ENCODE measurements at places on chromosomes 2 and 18.

DNA sequence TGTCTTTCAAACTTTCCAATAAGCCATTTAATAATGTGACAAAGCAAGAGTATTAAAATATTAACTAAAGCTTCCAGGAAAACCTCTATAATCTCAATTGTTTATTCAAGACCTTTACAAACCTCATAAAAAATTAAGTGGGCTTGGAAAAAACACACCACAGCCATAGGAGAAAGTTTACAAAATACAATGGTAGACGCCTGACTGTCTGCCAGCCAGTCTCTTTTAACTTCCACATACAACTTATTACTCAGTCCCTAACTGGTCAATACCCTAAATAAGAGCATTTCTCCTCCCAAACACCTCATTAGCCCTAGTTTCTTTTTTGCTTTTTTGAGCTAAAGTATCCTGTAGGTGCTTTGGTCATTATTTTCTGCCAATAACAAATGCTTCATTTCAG, 247.4 kb upstream of the CYP26B1 start:
- DNase-seq, result no peak

DNA sequence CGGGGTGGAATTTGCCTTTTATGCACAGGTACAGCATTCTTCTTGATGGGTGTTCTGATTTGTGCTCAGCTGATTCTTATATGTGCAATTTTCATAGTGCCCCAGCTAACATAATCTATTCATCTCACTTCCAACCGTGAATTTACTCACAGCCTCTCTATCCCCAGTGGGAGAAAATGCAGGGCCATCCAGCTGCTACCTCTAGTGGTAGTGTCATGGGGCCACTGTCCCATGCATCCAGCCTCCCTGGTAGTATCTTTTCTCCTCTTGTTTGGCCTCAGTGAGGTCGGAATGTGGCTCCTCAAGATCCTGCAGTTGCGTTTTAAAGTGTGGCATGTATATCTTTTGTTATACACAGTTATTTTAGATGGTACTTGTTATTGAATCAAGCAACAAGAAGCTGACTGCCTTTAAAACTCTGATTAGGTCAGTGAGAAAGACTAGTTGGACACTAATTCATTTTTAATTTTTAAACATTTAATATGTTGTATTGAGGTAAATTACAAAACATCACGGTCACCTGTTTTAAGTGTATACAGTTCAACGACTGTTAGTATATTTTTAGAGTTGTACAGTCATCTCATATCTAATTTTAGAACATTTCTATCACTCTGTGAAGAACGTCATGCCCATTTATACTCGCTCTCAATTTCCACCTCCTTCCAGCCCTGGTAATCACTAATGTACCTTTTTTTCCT, 67.9 kb upstream of the TXNDC2 start:
- DNase-seq, result no peak

GRCh38 chr2:235600926-235601325, 107.1 kb downstream of the AGAP1 start:
- no peak for DNase-seq

DNA sequence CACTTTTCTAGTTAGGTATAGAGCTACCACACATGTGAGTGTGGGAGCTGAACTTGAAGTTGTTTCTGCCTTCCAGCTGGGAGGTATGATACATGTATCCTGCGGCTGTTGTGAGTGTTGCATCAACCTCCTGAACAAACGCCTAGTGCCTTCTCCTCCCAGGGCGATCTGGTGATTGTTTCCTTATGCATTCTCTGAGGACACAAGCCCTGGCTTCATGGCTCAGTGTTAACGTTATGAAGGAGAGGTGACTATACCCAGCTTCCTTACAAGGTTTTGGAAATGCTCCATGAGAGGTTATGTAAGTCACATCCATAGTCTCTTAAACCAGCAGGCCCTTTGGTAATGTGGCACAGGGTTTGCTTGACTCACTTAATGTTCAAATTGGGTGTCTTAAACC, 64.9 kb downstream of the SPRED2 start:
- DNase-seq, result no peak

DNA sequence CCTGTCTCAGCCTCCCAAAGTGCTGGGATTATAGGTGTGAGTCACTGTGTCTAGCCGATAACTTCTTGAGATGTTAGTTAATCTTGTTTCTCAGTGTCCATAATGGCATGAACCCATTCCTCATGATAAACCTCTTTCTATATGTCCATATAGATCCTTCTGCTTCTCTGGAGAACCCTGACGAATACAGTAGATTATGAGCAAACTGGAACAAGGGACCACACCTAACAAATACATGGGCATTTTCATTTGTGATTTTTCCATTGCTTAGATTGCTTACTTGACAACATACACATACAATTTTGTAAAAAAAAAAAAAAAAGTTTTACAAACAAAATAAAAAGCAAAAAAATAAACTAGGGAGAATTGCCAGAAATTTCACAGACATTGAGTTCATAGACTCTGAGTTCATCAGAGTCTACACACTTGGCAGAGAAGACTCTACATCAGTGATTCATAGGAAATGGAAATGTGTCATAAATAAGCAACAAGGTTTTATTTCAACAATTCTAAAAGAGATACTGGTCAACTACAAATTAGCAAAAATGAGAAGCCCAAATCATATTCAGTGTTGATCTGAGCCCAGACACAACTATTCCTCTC, 96.7 kb downstream of the GALR1 start:
- DNase-seq, result no peak

GRCh38 chr2:52880872-52881271, 886.7 kb upstream of the CHAC2 start:
- DNase-seq, result no peak

DNA sequence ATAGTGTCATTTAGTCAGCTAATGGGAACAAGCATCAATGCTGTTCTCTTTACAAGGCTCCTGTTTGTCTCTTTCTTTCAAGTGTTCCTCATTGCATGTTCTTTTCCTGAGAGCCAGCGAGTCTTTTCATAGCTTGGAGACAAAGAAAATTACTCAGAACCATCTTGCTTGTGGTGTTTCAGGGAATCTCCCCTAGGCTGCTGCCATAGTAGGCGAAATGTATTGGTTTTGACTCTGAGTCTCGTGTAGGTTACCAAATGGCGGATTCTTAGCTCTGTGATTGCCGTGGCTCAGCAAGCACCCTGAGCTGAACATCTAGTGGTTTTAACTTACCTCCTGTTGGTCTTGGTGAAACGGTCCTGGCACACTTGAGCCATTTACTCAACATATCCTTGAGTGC, 68.7 kb downstream of the RHBDD1 start:
- no peak for DNase-seq

GRCh38 chr2:201909348-201909747, 103.0 kb downstream of the CDK15 start:
- no peak for DNase-seq

DNA sequence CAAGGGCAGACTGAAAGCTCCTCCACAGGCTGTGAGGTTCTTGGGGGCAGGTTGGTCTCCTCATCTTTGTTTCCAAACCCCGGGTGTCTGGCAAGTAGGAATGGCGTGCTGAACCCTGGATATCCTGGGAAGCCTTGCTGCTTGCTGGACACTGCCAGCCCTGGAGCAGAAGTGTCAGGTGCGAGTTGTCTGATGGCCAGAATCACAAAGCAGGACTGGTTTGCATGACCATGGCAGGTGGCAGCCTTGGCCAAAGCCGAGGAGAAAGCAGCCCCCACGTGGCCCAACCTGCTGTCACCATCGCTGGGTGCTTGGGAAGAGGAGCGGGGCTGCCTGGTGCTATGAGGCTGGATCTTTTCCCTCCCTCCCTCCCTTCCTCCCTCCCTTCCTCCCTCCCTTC, 309.5 kb upstream of the HS6ST1 start:
- no peak for DNase-seq

DNA sequence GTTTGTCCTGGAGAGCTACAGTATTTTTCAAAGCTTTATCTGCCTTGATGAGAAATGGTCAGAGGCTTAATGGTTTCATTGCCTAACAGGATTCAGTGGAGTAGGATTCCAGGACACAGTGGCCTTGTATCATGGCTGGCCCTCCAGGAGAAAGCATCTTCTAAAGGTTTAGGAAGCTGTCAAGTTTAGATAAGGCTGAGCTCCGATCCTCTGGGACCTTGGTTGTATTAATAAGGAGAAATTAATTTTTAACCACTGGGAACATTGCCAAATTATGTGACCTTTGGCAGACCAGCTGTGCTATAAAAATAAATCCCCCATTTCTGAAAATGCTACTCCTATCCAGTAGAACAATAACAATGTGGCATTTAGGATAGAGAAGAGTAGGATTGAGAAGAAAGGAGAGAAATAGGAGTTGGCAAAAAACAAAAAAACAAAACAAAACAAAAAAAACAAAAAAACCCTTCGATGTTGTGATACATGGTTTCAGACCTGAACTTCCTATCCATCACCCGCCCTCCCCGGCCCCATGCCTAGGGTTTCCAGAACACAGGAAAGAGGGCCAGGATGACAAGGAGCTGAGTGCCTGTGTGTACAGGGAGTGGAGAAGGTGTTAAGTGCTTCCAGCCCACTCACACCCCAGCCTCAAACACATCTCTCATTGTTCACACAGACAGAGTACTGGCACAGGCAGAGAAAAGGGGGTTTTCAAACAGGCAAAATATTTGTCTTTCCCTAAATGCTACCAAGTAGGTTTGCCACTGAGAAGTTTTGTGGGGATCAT, 6.3 kb downstream of the NRP2 start:
- DNase-seq, result no peak

DNA sequence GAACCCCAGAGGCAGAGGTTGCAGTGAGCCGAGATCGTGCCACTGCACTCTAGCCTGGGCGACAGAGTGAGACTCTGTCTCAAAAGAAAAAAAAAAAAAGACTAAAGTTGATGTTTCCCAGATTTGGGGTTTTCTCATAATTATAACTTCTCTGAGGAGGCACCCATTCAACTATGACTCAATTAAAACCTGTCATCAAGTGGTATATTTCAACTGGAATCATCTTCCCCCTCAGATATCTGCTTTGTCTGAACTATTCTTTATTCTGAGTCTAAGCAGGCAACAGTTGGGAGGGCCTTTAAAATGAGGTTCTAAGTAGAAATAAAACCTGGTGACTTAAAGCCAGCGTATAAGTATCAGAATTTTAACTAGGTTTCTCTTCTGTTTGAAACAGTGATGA, 88.5 kb downstream of the PTRHD1 start:
- DNase-seq, result no peak

GRCh38 chr2:29295845-29296244, 180.6 kb downstream of the CLIP4 start:
- DNase-seq, result no peak
